ENCODE measurements at places on chromosomes 1 and 21.

- DNase-seq = no peak
Measured at GRCh38 chr1:174344162-174344561, 103.6 kb upstream of the GPR52 start.

DNA sequence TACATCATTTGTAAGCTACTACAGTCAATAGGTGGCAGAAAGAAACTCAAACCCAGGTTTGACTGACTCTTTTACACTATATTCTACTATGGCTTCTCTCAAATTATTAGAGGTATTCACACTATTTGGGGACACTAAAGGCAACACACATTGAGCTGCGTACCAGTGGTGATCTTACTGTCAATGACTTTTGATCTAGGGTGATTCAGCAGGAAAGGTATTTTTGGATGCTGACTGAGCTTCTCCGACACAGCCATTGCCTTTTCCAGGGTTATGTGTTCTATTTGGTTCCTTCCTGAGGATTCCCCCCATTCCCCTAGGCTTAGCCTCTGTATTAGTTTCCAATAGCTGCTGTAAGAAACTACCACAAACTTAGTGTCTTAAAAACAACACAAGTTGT lies 73.2 kb upstream of the JAK1 start:
- no peak for DNase-seq

- no peak for DNase-seq
Measured at GRCh38 chr21:44531606-44532564, 8.1 kb downstream of the KRTAP10-1 start.

- DNase-seq = no peak
Measured at GRCh38 chr1:222167111-222167510, 380.8 kb downstream of the HHIPL2 start.

DNA sequence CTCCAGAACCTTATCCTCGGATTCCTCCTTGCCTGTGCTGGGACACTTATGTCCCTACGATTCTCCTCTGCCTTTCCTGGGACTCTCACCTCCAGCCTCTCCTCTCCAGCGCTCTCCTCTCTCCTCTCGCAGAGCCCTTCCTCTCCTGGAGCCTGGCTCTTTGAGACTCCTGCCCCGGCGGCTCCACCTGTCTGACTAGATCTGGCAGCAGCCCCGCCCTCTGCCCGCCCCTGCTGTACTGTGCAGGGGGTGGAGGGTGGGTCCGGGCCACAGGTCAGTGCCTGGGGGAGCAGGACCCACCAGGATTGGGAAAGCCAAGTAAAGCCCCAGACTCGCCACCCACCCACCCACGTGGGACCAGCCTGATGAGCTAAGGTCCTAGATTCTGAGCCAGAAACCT lies 1.6 kb downstream of the ELOVL1 start:
- no peak for DNase-seq

DNA sequence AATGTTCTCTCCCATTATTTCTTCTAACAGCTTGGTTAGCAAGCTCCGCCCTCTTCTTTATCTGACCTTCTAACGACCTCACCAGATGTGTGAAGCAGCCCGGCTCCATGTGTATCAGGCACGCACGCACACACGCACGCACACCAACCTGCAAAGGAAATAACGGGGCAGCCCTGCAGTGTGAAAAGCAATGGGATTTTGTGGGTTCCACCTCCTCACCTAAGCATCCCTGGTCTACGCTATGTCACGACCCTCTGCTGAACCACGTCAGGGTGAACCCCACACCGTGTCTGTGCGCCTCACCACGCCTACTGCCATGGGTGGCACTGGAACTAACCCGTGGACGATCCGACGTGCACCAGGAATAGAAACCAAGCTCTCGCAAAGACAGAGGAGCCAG lies 10.4 kb downstream of the SSU72 start:
- no peak for DNase-seq

GRCh38 chr1:61253059-61253735 lies 170.8 kb downstream of the NFIA start:
- no peak for DNase-seq

DNA sequence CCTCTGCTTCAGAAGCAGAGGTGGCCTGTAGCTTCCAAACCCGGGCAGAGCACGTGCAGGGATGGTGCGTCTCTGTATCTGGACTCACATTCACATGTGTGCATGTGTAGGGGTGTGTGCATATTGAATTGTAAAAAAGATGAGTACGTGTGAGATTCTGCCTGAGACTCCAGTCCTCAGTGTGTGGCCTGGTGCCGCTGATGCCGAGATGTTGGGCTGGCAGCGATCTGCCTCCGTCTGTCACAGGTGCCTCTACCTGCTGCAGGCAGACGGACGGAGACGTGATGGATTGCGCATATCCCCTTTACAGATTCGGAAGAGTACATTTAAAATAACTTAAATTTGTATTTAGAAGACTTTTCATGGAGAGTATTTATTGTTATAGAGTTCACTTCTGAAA lies 53.6 kb downstream of the ADARB1 start:
- DNase-seq = no peak

DNA sequence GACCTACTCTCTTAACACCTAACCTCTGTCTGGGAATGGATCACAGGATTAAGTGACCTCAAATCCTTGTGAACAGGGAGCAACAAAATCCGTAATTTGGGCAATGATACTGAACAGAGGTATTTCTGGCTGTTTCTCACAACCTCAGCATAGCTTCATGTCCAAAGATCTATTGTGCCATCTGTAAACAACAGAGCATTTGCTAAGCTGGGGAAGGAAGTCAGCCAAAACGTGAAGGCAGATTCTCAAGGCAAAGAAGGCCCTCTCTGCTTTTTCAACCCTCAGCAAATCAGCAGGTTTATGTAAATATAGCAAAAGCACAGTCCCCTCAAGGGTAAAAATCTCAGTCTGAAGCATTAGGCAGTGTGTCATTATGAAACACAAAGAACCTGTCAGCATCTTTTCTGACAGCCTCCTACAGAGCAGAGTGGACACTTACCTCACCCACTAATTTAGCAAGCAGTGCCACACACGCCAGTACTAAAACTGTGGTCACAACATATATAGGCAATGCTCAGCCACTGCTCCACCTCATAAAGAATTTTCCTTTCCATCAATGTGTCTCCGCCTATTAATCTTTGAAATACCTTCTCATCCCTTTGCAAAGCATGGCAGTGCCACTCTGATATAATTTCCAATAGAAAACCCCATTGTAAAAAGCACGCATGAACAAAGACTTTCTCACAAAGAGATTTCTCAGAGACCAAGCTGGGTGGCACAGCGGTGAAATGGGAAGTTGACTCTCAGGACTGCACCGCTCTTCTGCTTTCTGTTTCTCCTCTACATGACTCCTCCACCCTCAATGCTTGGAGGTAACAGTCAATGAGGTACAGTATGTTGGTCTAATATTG lies 188.0 kb downstream of the RERE start:
- no peak for DNase-seq

- no peak for DNase-seq
Measured at GRCh38 chr1:173914366-173914871, 2.7 kb downstream of the SERPINC1 start.

- DNase-seq = no peak
Measured at GRCh38 chr1:15739745-15740144, 2.6 kb upstream of the TMEM82 start.

DNA sequence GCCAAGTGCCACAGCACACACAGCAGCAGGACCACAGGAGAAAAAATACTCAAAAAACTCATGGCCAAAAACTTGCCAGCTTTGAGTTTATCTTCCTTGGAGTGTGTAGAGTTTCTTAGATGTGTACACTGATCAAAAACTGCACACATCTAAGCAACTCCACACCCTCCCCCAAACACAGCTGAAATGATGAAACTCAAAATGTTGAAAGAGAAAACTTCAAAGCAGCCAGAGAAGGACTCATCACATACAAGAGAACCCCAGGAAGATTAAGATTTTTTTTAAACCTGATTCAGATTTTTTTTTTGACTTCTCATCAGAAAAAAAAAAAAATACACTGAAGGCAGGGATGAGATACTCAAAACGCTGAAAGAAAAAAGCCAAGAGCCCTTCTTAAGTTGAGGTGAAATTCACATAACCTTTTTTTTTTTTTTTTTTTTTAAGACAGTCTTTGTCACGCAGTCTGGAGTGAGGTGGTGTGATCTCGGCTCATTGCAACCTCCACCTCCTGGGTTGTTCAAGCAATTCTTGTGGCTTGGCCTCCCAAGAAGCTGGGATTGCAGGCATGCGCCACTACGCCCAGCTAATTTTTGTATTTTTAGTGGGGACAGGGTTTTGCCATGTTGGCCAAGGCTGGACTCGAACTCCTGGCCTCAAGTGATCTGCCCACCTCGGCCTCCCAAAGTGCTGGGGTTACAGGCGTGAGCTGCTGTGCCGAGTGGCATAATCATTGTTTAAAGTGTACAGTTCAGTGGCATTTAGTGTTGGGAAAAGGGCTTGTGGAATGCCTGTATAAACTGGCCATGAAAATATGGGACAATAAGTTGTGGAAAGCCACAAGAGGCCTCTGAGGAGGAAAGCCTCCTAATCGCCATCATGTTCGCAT lies 20.9 kb upstream of the PDXK start:
- no peak for DNase-seq

DNA sequence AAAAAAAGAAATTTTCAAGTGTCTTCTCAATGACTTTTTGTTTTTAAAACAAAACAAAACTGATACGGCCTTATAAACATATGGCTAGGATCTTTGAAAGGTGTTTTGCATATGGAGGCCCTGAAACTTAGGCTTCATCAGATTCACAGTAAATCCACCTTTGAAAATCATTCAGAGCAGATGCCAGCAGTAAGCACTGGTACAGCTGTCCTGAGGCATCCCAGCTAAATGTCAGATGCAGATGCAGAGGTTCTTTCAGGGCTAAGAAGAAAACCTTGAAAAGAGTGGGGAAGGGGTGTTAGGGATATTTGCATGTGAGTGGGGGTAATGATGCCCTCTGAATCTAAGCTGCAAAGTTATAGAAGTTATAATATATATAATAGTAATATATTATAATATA lies 56.2 kb upstream of the GNG12 start:
- no peak for DNase-seq

- no peak for DNase-seq
Measured at GRCh38 chr1:17869815-17870214, 114.7 kb downstream of the ACTL8 start.

- no peak for DNase-seq
Measured at GRCh38 chr21:42732033-42732410, 78.6 kb downstream of the PDE9A start.

GRCh38 chr1:80542231-80542630 lies 1258.5 kb upstream of the ADGRL2 start:
- DNase-seq = no peak

DNA sequence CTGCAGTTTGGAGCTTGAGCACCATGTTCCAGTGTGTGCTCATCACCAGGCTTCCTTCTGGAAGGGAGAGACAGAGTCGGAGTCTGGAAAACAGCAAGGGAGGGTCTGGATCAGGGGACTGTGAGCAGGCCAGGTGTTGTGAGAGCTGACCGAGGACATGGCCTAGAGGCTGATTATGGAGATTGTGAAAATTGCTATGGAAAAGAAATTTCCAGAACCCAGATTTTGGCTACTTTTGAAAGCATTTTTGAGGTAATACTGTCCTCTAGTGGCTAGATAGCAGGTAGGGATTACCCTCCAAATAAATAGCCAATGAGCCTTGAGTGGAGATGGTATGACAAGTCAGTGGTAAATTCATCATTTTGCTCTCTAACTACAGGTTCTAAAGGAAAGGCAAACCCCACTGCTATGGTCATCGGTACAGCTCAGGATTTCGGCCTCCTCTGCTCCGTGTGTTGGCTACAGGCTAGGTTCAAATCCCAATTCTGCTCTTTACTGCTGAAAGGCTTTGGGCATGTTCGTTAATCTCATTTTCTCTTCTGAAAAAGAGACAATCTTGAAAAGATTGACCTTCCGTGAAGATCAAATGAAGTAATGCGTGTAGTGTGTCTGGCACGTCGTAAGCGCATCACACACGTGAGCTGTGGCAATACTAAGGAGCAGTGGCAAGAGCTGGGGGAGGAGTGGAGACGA lies 1.0 kb upstream of the HAO2 start:
- peak; percentile 81 for DNase-seq

- DNase-seq = no peak
Measured at GRCh38 chr1:73331726-73332125, 866.2 kb downstream of the LRRIQ3 start.

DNA sequence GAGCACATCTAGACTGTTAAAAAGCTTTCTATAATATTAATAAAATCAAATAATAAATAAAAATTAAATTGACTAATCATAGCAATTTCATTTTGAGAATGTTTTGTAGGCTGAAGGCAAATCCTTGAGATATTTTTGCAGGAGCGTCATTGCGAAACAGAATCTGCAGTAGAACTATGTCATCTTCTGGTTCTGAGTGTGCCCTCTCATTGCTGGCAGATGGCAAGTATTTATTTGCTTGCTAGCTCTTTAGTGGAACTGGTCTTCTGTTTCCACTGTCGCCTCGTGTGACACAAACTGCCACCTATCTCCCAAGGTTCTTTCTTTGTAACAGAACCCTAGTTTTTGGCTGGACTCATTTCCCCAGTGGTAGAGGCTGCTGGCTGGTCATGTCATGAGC lies 19.0 kb upstream of the IRF2BP2 start:
- no peak for DNase-seq

DNA sequence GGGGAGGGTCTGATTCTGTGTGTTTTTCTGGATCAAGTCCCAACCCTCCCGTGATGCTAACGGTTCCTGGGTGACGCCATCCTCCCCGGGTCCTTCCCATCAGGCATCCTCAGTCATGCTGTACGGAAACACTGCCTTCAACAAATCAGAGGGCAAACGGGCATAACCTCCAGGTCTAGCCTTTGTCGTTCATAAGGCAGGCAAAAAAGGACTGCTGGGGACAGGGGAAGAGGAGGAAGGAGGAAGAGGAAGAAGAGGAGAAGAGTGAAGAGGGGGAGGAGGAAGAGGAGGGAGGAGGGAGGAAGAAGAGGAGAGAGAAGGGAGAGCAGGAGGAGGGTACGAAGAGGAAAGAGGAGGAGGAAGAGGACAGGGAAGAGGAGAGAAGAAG lies 84.4 kb downstream of the ITPKB start:
- no peak for DNase-seq

GRCh38 chr1:224113545-224113917 lies 380 bp upstream of the FBXO28 start:
- no peak for DNase-seq

- peak; percentile 60 for DNase-seq
Measured at GRCh38 chr1:145846201-145846612, 777 bp downstream of the NUDT17 start.

GRCh38 chr1:180258935-180259334 lies 28.9 kb downstream of the LHX4 start:
- DNase-seq = no peak

DNA sequence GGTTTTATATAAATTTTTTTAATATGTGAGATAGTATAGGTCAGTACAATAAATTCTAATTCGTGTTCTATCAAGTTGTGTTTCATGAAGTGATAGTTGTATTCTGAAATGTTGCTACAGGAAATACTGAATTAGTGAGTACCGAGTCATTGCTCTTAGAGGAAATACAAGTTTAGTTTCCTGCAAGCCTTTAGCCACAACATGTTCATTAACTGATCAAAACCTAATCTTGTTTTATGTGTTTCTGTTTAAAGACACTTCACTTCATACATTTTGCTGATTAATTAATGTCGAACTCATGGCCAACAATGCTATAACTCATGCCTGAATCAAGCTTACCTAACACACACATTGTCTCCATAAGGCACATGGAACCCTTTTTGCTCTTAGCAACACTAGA lies 43.6 kb downstream of the LRRC7 start:
- no peak for DNase-seq
